ENCODE measurements at places on chromosomes 11 and 22. TPM values are rescaled to one million over a fixed set of nuclear protein-coding genes. Genes with fewer than 3 reads are reported as not detected.

KCNE3 gene
- 2.5 TPM for total RNA-seq

DNA sequence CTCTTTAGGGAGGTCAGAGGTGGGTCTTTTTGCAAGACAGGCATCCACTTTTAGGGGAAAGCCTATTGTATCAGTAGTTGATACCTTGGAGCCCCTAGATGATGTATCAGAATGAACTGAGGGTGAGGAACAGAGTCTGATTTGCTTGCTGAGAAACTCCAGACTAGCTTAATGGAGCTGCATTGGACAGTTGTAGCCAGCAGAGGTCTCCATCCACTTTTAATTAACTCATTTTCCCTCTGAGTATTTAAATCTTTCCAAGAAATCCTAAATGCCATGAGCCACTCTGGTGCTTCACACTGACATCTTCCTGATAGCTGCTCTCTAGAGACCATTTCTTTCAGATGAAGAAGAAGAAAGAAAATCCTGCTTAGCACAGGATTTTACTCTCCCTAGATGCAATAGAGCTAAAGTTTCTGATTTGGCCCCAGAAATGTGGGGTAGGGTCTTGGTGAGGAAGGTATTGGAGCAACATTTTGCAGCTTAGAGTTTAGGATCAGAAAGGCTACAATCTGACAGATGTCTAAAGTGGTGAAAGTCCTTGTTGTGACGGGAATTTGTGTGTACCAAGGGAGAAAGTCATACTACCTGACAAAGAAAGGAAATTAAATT, 38.0 kb downstream of the EXT2 start:
- ATAC-seq: peak; percentile 32

DNA sequence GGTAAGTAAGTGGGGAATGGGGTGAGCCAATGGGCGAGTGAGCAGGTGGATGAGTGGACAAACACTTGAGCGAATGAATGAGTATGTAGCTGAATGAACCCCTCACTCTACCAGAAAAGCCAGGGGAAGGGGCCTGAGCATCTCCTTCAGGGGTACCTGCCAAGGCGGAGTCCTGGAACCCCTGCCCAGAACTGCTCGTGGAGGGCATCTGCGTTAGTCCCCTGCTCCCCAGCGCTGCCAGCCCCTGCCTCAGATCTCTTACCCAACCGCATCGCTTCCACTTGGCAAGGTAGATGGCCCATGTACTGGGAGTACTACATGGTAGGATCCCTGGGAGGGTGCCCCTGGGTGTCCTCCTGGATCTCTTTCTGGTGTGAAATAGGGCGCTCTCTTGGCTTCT, 7.4 kb upstream of the ANO1 start:
- no peak for ATAC-seq

OR51B4 gene
- not detected for total RNA-seq

DNA sequence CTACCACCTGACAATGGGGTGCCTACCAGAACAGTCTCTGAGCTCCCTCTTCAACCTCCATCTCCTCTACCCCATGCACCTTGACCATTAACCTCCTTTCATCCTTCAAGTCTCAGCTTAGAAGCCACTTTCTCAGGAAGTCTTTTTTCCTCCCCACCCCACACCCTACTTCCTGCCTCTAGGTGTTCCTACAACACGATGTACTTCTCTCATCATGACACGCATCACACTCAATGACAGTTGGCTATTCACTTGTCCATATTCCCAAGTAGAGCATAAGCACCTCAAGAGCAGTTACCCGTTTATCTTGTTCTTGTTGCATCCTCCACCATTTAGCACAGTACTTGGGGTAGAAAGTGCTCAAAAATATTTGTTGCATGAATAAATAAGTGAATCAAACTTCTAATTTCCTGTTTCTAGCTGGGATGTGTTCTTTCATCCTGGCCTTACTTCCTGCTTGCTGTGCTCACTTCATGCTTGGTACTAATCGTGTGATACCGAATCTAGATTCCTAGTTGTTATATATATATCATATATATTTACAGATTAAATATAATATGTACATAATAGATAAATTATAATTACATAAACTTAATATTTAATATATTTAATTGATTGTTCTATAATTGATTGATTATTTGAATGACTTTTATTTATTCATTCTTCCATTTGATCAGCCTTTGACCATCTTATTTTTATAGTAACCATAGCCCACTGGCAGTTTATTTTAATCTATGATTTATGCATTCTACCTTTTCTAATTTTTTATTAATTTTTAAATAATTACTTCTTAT, 177.5 kb upstream of the TMEM45B start:
- peak; percentile 39 for ATAC-seq

DNA sequence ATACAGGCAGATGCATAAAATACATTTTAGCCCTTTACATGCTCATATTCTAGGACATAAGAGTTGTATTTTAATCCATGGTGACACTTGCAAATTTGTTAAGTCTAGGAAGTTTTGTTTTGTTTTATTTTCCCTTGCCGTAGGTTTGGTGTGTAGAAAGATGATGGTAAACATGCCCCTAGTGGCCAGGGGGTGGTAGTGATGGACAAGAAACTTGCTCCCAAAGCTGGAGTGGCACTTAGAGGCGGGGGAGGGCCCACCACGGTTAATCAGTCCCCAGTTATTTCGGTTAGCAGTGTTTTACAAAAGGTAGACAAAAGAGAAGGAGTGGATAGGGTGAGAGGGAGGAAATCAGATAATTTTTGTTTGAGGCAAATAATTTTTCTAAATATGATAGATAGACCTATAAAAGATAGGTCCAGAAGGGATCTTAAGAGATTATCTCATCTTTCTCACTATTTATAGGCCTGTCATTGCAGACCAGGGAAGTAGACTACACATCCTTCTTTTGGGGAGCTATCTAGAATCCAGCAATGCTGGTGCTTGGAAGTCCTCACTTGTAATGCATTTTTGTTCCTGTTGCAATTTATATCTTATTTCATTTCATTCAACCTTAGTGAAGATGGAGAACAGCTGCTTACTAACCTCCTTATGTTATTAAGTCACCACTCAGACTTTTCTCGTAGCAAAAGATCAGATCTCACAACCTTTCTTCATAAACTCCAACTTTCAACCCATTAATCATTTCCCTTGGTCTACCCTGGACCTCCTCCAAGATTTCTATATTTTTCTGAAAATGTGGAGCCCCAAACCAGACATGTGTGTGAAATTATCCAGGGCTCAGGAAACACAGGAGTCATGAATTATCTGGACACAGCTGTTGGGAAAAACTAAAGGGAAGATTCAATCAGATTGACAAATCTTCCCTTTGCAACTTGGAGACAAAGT, 5.9 kb upstream of the BDNF start:
- ATAC-seq: no peak

CEND1 gene
- not detected for total RNA-seq

GRM5 gene
- total RNA-seq: not detected

GRCh38 chr22:26281941-26282340, 112.7 kb downstream of the SEZ6L start:
- no peak for ATAC-seq

DNA sequence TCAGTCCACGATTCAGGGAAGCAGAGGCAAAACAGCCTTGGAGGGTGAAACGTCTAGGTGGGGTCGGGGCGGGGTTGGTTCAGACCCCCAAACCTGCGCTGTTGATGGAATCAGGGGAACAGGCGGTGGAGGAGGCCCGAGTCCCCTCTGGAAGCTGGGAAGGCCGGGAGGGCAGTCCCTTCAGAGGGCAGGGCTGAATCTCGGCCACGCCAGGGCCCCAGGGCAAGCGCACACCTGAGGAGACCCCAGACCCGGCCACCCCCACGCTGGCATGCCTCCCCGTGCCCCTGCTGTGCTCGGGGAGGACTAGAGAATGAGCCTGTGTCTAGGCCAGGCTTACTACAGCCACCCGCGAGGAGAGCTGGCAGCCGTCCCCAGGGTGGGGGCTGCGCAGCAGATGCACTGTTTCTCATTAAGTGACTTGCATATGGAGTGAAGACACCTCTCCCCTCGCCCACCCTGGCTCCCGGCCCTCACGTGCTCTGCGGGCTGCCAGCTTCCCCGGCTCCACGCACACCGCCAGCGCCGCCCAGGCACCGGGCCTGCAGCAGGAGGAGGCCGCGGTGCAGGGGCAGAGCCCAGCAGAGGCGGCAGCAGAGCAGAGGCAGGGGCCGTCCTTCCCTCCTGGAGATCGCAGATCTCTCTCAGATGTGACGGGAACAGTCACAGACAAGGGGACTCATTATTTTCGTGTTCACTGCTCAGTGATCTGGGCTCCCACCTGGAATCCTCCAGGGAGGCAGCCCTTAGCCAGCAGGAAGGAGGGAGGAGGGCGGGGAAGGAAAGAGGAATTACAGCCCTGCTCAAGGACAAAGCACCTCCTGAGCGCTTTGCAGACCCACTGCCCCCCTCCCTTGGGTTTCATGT, 47.1 kb upstream of the OPCML start:
- no peak for ATAC-seq

All from esophagus mucosa (tissue), 1 donor.